NK-92 treated with Interleukin-12 subunit alpha and Interleukin-12 subunit beta, amount 100 ng/mL, for 24 hours (cell line): ENCODE measurements at places on chromosomes 4 and X.
A peak's percentile ranks its signal among the peaks of the same experiment; 100 is the strongest.

GRCh38 chr4:156517956-156518355 is 453.6 kb downstream of the PDGFC start:
- DNase-seq = no peak

DNA sequence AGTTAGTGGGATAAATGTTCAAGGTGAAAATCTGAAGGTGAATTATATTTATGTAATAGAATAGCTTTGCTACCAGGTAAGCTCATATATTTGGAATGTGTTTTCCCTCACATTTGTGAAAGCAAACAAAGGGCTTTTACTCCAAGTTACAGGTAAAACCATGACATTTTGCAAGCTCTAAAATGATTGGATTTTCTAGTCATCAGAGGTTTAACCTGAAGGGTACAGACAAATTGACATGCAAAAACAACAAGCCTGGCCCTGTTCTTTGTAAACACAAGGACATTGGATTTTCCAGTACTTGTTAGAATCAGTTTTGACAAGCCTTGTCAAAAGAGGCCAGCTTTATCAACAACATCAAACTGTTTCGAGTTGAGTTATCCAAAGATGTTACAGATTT is 51.7 kb downstream of the ZFX start:
- DNase-seq = no peak

GRCh38 chrX:68832516-68833447 is 4.0 kb downstream of the EFNB1 start:
- no peak for DNase-seq

GRCh38 chrX:150005027-150005426 is 66.7 kb upstream of the EOLA2 start:
- no peak for DNase-seq

- no peak for DNase-seq
Measured at GRCh38 chrX:20517565-20517964, 250.9 kb upstream of the RPS6KA3 start.

DNA sequence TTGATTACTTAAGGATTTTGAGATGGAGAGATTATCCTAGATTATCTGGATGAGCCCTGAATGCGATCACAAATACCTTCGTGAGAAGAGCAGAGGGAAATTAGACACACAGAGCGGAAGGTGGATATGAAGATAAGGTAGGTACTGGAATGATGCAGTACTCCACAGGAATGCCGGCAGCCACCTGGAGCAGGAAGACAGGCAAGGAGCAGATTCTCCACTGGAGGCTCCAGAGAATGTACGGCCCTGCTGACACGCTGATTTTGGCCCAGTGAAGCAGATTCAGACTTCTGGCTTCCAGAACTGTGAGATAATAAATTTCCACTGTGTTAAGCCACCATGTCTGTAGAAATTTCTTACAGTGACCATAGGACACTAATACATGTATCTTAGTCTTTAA is 79.4 kb upstream of the PITX2 start:
- DNase-seq = no peak

- no peak for DNase-seq
Measured at GRCh38 chr4:84651499-84651898, 68.6 kb downstream of the CDS1 start.

GRCh38 chrX:20988118-20988517 is 386.1 kb upstream of the CNKSR2 start:
- no peak for DNase-seq

GRCh38 chr4:62670514-62670913 is 1470.4 kb downstream of the ADGRL3 start:
- no peak for DNase-seq

- DNase-seq = peak; percentile 4
Measured at GRCh38 chr4:168585168-168586091, 88.6 kb downstream of the PALLD start.

DNA sequence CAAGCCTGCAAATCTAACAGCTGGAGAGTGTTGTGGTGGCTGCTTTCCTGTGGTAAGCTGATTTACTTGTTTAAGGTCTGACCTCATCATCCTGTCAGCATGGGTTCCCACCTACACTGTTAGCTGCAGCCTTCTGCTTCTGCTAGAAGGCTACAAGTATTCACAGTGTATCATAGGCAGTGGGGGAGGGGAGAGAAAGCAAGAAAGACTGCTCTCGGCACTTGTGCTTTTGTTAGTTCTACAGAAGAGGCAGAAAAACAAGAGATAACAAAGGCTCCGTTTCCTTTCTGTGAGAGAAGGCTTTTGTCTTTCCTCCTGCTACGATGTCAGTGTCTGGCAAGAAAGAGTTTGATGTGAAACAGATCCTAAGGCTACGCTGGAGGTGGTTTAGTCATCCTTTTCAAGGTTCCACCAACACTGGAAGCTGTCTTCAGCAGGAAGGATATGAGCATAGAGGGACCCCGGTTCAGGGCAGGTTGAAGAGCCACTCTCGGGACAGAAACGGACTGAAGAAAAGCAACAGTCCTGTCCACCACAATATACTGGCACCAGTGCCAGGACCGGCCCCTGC is at the start of gene KLHL4:
TSS of gene KLHL4 (plus strand) at position 232 of the 571 bp plus-strand sequence. CDS start at position 324, 92 bp downstream.
- peak; percentile 0 for DNase-seq

- DNase-seq = no peak
Measured at GRCh38 chr4:996997-997374, 3.8 kb upstream of the SLC26A1 start.

DNA sequence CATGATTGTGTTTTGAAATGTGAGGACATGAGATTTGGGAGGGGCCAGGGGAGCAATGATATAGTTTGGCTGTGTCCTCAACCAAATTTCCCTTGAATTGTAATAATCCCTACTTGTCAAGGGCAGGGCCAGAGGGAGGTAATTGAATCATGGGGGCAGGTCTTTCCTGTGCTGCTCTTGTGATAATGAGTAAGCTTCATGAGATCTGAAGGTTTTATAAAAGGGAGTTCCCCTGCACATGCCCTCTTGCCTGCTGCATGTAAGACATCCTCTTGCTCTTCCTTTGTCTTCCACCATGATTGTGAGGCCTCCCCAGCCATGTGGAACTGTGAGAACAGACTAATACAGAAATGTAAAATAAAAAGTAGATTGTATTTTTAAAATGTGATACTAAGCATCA is 1294.9 kb downstream of the ADGRL3 start:
- no peak for DNase-seq

- no peak for DNase-seq
Measured at GRCh38 chr4:118825799-118826198, 10.1 kb downstream of the SEC24D start.

- no peak for DNase-seq
Measured at GRCh38 chr4:155799794-155800123, 40.9 kb downstream of the GUCY1B1 start.

GRCh38 chr4:174672276-174672675 is 150.0 kb upstream of the HPGD start:
- no peak for DNase-seq

GRCh38 chr4:39987485-39987884 is 9.8 kb upstream of the PDS5A start:
- no peak for DNase-seq

DNA sequence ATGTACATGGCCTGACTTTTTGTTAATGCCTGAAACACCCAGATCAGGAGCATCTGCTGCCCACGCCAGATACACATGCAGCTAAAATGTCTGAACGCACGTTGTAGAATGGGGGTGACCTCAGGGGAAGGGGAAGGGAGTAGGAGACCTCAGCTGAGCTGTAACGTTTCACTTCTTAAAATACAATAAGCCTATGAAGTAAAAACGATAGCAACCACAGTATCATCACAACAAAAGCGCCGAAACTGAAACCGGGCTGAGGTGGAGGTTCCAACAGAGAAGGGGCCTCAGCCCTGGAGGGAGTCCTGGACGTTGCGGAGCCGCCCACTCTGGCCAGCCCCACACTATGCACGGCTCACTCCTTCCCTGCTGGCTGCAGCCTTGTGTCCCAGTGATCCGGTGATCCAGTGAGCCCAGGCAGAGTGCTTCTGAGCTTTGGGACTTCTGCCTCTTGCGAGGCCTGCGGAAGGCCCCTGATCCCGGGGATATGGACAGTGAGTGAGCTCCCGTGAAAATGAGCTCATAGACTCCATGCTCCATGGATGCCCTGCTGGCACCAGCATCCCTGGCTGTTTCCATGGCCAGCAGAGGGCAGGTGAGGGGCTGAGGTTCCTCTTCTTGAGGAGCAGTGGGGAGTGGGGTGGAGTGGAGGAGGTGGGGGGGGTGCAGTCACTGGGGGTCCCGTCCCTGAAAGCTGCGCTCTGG is 52.0 kb downstream of the HMX1 start:
- no peak for DNase-seq

- no peak for DNase-seq
Measured at GRCh38 chr4:105859233-105859632, 36.0 kb upstream of the NPNT start.

GRCh38 chrX:101368800-101369199 is 17.2 kb downstream of the BTK start:
- DNase-seq = no peak

- no peak for DNase-seq
Measured at GRCh38 chr4:133592106-133592505, 443.0 kb downstream of the PCDH10 start.

DNA sequence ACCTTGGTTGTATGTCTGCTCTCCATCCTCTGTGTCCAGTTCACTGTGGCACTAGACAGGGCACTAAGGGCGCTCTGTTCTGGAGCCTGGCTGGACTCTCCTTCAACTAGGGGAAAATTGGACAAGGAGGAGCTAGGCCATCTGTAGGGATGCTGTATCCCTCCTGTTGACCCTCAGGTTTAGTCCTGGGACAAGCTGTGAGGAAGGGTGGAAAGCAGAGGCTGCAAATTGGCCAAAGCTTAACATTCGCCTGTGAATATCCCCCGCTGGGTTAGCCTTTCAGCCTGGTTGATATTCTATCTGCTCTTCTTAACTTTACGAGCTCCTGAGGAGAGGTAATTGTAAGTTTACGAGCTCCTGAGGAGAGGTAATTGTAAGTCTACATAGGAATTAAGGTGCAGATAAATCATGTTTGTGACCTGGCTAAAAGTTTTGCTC is 64.4 kb upstream of the ENPEP start:
- DNase-seq = no peak

DNA sequence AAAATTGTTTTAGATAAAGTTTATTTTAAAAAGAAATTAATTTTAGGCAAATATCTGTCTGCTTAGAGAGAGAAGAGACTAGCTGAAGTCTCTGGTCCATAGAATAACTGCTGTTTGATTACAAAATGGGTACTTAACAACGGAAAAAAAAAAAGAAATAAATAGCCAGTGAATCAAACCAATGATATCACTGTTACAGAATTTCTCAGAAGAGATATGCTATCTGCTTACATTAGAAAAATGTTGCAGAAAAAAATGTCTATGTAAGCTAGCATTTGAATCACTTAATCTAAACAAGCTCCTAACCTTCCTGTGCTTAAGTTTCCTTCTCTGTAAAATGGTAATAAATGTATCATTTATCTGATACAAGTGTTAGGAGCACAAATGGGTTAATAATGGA is 189.9 kb downstream of the IL15 start:
- DNase-seq = no peak

DNA sequence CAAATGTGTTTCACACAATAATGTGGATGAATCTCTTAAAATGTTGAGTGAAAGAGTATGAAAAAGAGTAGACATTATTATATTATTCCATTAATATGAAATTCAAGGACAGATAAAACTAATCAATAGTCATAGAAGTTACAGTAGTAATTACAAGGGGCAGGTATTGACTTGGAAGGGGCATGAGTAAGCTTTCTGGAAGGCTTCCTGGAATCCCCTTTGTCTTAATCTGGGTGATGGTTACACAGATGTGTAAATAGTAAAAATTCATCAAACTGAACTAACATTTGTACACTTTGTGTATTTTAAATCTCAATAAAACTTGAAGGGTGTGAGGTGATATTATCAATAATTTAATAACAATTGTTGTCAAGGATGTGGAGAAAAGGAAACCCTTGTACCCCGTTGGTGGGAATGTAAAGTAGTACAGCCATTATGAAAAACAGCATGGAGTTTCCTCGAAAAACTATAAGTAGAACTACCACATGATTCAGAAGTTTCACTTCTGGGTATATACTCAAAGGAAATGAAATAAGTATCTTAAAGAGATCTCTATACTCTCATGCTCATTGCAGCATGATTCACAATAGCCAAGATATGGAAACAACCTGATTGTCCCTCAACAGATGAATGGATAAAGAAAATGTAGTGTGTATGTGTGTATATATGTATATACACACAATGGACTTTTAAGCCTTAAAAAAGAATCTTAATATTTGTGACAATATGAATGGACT is 96.9 kb upstream of the MID1IP1 start:
- DNase-seq = no peak

- no peak for DNase-seq
Measured at GRCh38 chr4:45323453-45324058, 597.2 kb upstream of the GNPDA2 start.

- no peak for DNase-seq
Measured at GRCh38 chrX:30812326-30812725, 76.7 kb downstream of the TAB3 start.

- no peak for DNase-seq
Measured at GRCh38 chrX:67563469-67564448, 19.9 kb downstream of the AR start.

DNA sequence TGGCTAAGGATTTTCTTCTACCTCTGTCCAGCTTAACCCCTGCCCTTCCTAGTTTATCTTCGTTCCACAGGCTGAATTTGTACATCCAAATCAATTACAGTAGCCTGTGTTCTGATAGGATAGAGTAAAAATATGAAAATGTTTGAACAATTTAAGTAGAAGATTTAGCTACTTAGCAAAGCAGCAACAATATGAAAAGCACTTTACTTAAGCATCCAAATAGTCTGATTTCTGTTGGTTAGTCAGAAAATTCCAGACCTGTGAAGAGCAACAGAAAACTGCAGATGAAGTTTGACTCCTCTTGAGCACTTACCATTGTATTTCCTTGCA is 2.0 kb downstream of the ARSJ start:
- DNase-seq = no peak

DNA sequence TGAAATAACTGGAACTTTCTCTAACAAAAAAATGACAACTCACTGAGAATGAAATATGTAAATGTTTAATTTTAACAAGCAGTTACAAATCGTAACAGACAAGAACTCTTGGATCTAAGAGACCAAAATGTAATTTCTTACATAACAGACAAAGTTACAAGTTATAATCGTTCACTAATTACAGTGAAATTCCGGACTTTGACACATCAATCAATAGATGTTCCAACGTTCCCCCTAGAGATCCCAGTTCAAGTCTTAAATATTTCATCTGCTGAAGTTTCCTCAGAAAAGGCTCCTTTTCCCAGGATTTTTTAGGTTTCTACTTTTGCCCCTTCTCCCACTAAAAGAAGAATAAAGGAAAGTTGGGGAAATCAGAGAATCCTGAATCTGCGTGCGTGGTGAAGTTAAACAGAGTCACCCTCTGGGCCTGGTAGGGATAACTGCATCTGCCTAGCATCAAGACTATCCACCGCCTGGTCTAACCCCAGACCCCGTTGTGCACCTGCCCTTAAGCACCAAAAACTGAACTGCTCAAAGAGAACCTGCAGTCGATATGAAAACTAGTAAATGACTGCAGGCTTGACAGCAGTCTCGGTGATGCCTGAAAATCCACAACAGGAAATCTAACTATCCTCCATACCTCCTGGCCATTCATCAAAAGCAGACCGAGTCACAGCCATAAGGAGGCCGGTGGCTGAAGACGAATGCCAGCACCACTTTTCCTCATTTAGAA is 2.3 kb downstream of the IRF2 start:
- peak; percentile 33 for DNase-seq

- no peak for DNase-seq
Measured at GRCh38 chr4:98528882-98529281, 129.5 kb downstream of the TSPAN5 start.

- DNase-seq = no peak
Measured at GRCh38 chr4:7052923-7053715, 9.9 kb downstream of the TADA2B start.

- DNase-seq = no peak
Measured at GRCh38 chr4:149595500-149595899, 220.1 kb downstream of the IQCM start.
